Frontal cortex (tissue), 4 donors: ENCODE measurements at places on chromosomes 6 and 20. TPM values are rescaled to one million over a fixed set of nuclear protein-coding genes. Genes with fewer than 3 reads are reported as not detected.
A peak's percentile ranks its signal among the peaks of the same experiment; 100 is the strongest.

DNA sequence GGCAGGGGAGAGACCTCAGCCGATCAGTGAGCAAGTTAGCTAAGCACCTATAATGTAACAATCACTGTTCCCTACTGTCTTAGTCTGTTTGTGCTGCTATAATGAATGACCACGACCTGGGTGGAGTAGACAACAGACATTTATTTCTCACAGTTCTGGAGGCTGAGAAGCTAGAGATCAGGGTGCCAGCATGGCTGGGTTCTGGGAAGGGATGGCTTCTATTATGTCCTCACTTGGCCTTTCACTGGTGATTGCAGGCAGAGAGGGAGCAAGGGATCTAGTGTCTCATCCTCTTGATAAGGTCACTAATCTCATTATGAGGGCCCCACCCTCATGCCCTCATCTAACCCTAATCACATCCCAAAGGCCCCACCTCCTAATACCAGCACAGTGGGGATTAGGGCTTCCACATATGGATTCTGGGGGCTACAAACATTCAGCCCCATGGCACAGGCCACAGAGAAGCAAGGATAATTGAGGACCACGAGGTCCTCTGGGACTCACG lies 162.5 kb downstream of the CD83 start:
- DNase-seq = no peak

DNA sequence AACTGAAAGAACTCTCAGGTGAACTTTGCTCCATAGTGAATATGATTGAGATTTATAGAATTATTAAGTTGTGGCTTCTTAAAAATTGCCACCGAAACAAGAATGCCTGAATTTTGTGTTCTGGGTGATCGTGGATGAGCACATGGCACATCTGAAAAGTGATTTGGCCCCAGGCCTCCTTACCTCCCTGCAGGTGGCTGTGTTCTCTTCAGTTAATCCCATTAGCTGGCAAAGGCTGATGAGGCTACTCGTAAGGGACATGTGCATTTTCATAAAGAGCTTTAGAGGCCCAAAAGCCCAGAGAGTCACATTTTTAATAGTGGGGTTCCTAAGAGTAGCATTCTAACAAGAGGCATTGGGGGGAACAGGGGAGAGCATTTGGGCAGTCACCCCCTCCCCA lies 22.6 kb downstream of the GNAS start:
- DNase-seq = no peak

- no peak for DNase-seq
Observed at GRCh38 chr20:15582146-15582760, 991.0 kb downstream of the KIF16B start.

GRCh38 chr6:64694356-64694755 lies 1012.7 kb downstream of the EYS start:
- no peak for DNase-seq

- no peak for DNase-seq
Observed at GRCh38 chr6:166757232-166758135, 130.4 kb upstream of the RPS6KA2 start.

- peak; percentile 21 for DNase-seq
Observed at GRCh38 chr20:35511814-35512420, 17.5 kb downstream of the C20orf173 start.

DNA sequence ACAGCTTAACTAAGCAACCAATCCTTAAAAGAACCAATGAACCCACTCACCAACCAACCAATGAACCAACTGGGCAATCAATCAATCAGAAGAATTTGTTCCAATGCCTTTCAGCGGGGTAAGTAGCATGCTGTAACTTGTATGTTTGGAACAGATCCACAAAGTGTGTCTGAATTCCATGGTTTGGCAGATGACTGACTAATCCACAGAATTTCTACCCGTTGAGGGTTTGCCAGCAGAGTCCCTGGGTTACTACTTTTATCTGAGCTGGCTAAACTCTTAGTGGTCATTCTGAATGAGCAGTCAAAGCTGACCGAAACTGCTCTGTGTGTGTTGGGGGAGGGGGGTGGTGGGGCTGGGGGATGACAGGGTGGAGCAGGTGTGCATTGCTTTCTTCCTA lies 125.0 kb upstream of the JAG1 start:
- DNase-seq = no peak

GRCh38 chr6:112877134-112878100 lies 530.3 kb downstream of the RFPL4B start:
- no peak for DNase-seq

Gene ZSWIM3
- total RNA-seq = 13.9 TPM

Gene PSORS1C1
- not detected for total RNA-seq

Gene CGAS
- 1.2 TPM for total RNA-seq

Gene GCNT2
- 19.2 TPM for total RNA-seq

Gene RAET1G
- total RNA-seq = not detected

Gene ARMC2
- 16.3 TPM for total RNA-seq

Gene COL9A3
- total RNA-seq = 10.2 TPM

Gene CLDN20
- not detected for total RNA-seq

Gene TCEA2
- 36.7 TPM for total RNA-seq

Gene PRSS16
- total RNA-seq = 0.41 TPM

Gene SIRPB1
- total RNA-seq = 0.41 TPM
